GM12892 (cell line): ENCODE measurements at places on chromosomes 1 and 21.

DNA sequence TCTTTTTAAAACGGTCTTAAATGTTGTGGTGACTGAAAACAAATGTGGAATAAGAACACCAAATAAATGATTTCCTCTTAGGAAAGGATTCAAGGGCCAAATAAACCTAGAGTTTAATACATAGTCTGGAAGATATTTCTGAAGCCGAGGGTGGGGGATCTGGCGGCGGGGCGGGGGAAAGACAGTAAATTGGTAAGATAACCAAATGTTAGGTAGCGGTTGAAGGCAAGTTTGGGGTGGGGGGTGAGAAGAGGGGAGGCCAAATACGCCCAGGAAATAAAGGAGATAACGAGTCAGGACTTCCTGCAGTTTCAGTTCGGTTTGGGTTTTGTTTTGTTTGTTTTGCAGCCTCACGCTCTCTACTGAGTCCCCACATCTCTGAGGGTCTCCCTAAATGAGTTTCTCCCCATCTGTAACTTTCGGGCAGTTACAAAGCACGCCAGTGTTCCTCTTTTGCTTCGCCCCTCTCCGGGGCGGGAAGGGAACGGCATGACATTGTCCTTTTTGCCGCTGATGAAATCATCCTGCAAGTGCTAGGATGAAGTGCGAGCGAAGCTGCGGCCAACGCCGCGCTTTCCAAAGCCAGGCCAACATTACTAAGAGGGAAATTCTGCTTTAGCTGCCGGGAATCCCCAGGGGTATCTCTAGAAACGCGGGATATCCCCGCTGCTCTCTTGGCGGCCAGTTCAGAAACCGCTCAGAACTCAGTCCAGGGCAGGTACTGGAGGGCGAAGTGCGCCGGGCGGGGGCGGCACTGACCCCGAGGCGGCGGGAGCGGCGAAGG lies 844 bp downstream of the NIBAN1 start:
- peak; percentile 37 for DNase-seq

- DNase-seq, result no peak
Observed at GRCh38 chr21:33643658-33644311, 1.5 kb downstream of the ITSN1 start.

DNA sequence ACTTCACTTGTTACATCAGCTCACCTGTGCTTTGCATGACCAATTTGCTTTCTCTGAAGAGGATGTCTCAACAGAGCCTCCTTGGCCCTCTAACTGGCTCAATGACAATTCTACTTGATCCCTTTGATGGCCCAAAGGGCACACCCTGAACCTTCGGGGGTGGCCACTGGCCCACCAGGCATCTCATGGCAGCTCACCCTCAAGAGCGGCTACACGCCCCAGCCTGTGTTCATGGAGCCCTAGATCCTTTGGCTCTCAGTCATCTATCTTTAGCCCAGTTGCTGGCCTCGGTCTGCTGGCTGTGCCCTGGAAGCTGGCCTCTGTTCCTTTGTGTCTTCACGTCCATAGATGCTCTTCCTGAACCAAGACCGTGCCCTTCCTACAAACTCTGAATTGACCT lies 476.7 kb downstream of the NPHP4 start:
- no peak for DNase-seq

- DNase-seq, result no peak
Observed at GRCh38 chr1:43994794-43995790, 3.7 kb downstream of the CCDC24 start.

GRCh38 chr1:3593334-3593733 lies 18.0 kb downstream of the MEGF6 start:
- no peak for DNase-seq

DNA sequence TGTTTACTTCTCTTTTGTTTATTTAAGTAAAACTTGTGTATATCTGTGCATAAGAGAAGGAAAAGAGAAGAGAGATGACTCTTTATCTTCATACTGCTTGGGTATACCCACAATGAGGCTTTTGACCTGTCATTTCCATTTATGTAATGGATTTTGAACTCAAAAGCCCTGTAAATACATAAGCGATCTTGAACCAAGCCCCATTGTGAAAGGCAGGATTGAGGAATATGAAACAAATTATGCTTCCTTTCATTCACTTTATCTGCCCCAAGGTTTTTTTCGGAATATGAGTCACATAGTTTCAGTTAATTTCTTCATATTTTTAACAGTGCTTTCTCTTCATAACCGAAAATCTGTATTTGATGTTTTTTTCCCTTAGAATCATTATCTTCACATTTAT lies 21.4 kb downstream of the CNST start:
- DNase-seq, result no peak

DNA sequence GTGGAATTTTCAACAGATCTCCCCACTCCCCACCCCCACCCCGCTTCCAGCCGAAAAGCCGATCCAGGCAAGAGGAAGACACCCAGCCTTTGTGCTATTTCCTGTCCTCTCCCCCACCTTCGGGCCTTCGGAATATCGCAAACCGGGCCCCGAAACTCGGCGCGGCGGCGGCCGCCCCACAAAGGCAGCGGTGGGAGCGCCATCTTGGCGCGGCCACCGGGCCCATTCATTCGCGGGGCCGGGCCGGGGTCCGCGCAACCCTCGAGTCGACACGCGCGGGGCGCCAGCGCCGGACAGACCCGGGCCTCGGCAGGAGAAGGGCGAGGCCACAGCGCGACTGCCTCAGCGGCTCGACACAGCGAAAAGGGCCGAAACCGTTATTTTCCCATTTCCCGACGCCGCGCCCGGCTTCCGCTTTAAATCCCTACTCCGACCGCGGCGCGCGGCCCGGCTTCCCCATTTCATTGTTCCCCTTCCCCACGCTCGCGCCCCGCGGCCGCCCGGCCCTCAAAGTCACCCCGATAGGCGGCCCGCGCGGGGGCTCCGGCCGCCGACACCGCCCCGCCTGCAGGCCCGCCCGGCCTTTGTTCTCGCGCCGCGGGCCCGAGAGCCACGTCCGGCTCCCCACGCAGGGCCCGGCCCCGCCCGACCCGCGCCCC lies 911 bp downstream of the GNB1 start:
- DNase-seq, result peak; percentile 62

- DNase-seq, result no peak
Observed at GRCh38 chr1:163050496-163050895, 18.7 kb upstream of the RGS4 start.

- no peak for DNase-seq
Observed at GRCh38 chr1:1858382-1859086, 32.4 kb downstream of the GNB1 start.

GRCh38 chr1:69513601-69514000 lies 54.1 kb upstream of the LRRC7 start:
- no peak for DNase-seq
